ENCODE measurements at places on chromosomes 5 and 9. TPM values are rescaled to one million over a fixed set of nuclear protein-coding genes. Genes with fewer than 3 reads are reported as not detected.

The FLT4 gene
- under 0.01 TPM for total RNA-seq

The SPINK7 gene
- not detected for total RNA-seq

- peak; percentile 2 for DNase-seq
These were observed 34.7 kb downstream of the ERCC6L2 start for GRCh38 chr9:95910023-95910707.

DNA sequence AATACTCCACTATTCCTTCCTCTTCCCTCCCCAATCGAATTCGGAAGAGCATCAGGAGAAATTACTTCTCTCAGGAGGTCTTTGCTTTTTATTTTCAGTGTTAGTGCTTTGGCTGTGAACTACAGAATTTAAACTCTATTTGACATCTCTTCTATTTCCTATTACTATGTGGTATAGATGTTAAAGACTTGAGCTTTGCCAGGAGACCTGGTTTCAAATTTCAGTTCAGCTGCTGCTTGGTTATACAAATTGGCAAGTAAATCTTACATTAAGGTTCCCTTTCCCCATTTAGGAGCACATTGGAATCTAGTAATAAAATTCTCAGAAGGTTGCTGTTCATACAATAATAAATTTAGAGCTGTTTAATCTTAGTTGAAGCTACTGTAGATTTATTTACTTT lies 13.1 kb downstream of the UHRF2 start:
- DNase-seq: peak; percentile 49

DNA sequence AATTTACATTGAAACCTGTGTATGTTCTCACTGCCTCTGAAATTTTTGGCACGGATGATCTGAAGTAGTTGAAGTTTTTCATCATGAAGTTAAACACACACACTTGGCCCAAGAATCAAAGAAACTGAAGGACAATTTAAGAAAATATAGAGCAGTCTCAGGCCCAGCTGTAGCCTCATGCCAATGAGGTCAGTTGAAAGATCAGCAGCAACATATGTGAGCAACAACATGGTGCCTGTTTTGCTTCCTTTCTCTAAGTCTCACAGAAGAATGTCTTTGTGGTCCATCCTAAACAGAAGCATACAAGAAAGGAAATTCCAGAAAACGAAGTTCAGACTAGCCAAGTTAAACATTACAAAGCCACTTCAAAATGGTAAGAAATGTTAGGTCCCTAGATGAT lies 1737.2 kb downstream of the MAT2B start:
- no peak for DNase-seq
